ENCODE measurements at places on chromosomes 6 and 20.

DNA sequence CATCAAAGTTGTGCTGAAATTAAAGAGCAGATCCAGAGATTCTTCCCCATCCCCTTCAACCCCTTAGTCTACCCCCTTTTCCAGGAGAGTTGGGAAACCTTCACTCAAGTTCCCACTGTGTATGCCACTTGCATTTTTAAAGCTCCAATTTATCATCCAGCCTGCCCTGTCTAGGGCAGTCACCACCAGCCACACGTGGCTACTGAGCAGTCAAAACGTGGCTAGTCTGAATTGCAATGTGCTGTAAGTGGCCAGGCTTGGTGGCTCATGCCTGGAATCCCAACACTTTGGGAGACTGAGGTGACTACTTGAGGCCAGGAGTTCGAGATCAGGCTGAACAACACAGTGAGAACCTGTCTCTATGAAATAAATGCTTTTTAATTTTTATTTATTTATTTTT is 34.9 kb downstream of the ERGIC3 start:
- no peak for DNase-seq

GRCh38 chr6:75499640-75500039 is 6.0 kb upstream of the FILIP1 start:
- no peak for DNase-seq

- DNase-seq: no peak
These were observed 67.7 kb downstream of the ANKRD6 start for GRCh38 chr6:89500611-89501010.

DNA sequence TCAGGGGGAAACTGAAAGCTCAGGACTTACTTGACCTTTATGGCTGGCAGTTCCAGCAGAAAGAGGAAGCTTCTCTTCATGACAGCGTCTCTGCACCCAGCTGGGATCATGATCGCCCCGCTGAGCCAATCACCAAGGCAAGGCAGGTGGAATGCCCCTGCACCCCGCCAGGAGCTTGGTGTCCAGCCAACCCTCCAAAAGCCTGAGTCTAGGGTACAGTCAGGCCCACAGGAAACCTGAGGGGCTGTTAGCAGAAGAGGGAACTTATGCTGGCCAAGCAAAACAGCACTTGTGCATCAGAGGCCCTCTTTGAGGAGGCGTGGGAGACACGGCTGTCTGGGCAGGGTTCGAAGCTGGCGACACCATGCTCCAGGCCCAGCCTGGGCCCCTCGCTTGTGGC is 188.3 kb upstream of the GMDS start:
- DNase-seq: no peak

GRCh38 chr6:148816117-148816516 is 69.3 kb downstream of the UST start:
- DNase-seq: no peak

DNA sequence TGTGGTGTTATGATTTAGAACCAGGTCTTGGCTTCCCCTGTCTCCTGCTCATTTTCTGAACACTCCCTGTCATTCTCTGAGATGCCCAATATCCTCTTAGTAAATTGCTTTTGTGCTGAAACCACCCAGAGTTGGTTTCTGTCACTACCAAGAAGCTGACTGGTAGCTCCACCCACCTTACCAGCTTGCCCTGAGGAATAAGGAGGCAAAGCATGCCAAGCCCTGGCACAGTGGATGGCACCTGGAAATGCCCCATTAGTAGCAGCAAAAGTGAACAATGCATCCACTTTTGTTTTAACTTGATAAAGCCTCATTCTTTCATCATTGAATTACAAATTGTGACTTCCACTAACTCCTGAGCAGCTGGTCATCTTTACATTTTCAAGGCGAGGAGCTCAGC is 157.7 kb downstream of the CDC5L start:
- no peak for DNase-seq

DNA sequence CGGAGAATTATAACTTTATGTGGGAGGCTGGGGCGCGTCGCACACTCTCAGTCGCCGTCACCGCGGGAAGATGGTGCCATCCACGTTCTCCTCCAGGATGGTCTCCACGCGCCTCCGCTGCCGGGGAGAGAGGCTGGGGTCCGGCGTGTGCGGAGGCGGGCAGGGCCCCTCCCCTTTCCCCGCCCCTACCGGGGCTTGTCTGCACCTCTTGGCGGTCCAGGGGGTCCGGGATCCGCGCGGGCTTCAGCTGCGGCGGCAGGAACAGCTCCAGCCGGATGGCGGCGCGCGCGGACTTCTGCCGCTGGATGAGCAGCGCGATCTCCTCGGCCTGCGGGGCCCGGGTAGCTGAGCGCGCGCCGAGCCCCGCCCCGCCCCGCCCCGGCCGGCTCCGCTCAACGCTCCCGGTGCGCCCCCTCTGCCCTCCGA is 807 bp downstream of the LKAAEAR1 start:
- peak; percentile 54 for DNase-seq

GRCh38 chr20:42954951-42955350 is 234.8 kb downstream of the PTPRT start:
- DNase-seq: no peak

GRCh38 chr20:58813369-58813768 is 37.3 kb downstream of the GNAS-AS1 start:
- no peak for DNase-seq

DNA sequence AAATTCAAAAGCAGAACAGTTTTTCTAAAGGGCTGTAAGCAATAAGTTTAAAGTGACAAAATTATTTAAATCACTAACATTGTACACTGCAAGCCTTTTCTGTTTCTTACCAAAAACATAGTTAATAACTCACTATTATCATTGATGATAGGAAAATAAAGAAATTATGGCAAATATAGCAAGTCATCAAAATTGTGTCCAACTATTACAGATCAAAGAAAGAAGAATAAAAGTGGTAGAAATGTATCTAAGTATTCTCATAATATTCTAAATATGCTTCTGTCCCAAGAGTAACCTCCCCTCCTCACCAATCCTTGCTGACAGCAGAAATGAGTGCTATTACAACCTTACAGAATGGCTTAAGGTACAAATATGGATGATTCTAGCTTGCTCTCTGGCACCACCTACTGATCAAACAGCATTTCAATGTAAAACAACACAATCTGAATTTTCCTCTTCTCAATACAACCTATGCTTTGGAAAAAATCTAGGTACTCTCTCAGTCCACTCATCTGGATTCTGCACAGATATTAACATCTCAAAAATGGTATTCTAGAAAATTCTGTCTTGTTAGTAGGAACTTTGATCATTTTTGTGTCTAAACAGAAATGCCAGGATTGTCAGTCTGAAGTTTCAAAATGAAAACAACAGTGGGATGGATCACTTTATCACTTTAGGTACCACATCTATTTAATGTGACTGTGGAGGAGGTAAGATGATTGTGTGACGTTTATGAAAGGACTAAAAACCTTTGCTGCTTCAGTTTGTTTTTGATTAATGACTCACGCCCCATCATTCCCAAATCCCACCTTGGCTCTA is 40.9 kb downstream of the ZFP64 start:
- peak; percentile 20 for DNase-seq

DNA sequence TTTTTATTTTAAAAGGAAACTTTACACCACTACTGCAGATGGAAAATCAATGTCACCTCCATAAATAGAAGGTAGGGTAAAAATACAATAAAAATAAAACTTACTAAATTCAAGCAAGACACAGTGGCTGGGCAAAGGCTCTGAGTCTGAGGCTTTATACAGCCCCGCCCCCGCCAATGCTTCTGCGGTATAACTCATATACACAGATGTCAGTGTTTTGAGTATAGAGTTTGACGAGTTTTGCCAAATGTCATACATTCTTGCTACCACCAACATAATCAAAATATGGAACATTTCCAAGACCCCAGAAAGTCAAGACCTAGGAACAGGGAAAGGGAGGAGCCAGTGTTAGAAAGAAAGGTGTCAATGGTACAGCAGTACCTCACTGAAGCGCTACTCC is 12.8 kb downstream of the NFATC2 start:
- DNase-seq: peak; percentile 50

GRCh38 chr20:62142252-62143080 is 728 bp downstream of the PSMA7 start:
- no peak for DNase-seq

DNA sequence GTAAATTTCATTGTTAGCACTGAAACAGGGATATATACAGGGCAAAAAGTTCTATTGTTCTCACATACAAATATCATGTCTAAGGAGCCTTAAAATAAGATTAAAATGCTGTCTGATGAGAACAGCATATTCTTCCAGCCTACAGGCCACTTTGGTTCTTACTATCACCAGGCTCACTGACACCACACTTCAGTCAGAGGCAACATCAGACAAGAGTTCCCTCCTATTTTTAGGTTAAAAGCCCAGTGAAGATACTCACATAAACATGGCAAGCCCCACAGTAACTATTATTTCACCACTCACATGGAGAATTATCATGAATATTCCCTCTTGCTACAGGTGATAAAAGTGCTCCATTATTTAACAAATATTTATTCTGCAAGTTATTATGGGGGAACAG is 175.8 kb downstream of the ISM1 start:
- DNase-seq: no peak

GRCh38 chr20:32285621-32286371 is 8.3 kb downstream of the KIF3B start:
- no peak for DNase-seq

DNA sequence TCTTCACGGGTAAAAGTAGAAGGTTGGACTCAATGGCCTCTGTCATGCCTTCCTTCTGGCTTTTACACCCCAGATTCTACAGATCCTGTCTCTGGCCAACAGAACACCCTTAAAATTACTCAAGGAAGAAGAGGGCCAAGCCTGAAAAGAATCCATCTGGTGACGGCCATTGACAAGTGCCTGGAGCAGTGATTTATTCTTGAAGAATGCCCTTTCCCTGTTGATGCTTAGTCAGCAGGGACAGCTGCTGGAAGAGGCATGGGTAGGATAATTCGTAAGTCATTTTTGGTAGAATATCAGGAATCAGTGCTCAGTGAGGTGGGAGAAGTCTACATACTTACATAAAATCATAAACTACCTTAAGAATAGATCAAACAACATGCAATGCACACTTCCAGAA is 397.9 kb downstream of the SAMD5 start:
- no peak for DNase-seq

- DNase-seq: no peak
These were observed 336.1 kb downstream of the CDC5L start for GRCh38 chr6:44723439-44724197.

GRCh38 chr6:118725944-118726343 is 74.6 kb upstream of the CEP85L start:
- DNase-seq: no peak

DNA sequence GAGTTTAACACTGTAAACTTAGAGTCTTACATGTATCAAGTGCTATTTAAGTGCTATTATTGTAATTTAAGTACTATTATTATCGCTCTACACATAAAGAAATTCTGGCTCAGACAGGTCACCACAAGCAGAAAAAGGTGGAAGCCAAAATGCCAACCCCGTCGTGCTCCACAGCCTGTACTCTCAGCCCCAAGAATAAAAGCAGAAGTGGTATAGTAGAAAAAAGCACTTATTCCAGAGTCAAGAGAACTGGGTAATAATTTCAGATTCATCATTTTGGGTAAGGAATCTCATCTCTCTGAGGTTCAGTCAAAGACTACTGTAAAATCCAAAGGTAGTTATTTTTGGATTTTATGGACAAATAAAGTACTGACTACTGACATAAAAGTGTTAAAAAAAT is 943 bp downstream of the ZUP1 start:
- DNase-seq: no peak

- no peak for DNase-seq
These were observed 9.1 kb downstream of the GRIK2 start for GRCh38 chr6:101402622-101403031.

DNA sequence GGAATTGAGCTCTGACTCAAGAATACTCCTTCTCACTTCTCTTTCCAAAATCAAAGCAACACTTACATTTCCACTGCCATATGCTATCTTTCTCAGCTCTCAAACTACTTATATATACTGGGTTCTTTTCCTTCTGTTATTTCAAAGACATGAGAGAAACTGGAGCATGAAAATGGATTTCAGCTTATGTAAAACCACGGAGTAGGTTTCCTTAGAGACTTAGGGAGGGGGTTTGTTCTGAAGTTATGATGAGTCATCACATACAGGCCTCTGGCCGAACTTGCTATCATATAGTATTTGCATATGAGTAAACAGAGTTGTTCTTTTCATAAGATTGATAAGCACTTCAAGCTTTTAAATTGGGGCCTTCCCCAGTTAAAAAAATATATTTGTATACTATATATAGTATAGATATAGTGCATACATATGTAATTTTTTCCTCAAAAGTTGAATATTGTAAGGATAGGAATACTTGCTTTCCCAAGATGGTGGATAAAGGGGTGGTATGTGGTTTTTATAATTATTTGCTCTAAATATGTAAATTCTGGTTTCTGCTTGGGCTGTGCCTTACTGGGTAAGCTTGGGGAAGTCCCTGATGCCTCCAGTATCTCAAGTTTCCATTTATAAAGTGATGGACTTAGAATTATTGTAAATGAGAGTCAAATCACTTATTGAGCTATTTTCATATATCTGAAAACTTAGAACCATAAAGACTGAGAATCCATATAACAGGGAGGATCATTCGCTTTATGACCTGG is 273.9 kb downstream of the RFPL4B start:
- no peak for DNase-seq

- DNase-seq: peak; percentile 56
These were observed 64.5 kb downstream of the AKAP7 start for GRCh38 chr6:131199568-131200272.

GRCh38 chr20:6169251-6169650 is 46.4 kb upstream of the FERMT1 start:
- no peak for DNase-seq

GRCh38 chr6:93751969-93752368 is 332.6 kb upstream of the EPHA7 start:
- no peak for DNase-seq

DNA sequence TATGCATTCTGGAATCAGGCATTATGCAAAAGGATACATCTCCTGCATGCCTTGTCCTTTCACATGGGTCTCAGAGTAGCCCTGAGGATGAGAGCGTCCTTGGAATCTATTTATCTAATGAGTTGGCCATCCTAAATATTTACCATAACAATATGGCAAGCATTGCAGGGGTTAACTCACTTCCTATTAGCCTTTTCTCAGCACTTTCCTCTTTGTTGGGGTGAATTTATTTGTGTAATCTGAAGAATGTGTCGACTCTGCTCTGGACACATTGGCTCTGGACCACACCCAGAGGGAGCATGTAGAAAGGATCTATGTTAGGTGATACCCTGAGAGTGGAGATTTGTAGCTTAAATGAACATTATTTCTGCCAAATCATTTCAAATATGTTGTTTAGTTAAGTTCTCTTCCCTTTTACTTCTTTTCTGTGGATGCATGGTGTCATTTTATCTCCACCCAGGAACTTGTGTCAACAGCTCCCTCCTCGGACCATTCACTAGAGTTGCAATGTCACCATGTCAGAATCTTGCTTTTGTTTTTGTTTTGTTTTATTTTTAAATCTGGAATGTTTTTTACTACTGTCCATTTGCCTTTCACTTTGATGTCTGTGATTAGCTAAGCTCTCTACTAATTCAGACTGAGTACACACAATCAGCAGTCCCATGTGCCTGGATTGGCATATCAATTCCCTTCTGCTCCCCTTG is 757.0 kb upstream of the MMS22L start:
- no peak for DNase-seq

- DNase-seq: no peak
These were observed 810.6 kb downstream of the EPHA7 start for GRCh38 chr6:92608751-92609150.

GRCh38 chr20:25203871-25204320 is 8.4 kb downstream of the ENTPD6 start:
- no peak for DNase-seq

- no peak for DNase-seq
These were observed 14.2 kb downstream of the ANKRD66 start for GRCh38 chr6:46760925-46761324.

GRCh38 chr6:119934816-119935215 is 585.3 kb upstream of the MAN1A1 start:
- DNase-seq: no peak

GRCh38 chr6:408599-409102 is 17.1 kb downstream of the IRF4 start:
- no peak for DNase-seq
